ENCODE measurements at places on chromosomes 4 and X. TPM values are rescaled to one million over a fixed set of nuclear protein-coding genes. Genes with fewer than 3 reads are reported as not detected.

The TCEAL3 gene
- total RNA-seq: 3.8 TPM

DNA sequence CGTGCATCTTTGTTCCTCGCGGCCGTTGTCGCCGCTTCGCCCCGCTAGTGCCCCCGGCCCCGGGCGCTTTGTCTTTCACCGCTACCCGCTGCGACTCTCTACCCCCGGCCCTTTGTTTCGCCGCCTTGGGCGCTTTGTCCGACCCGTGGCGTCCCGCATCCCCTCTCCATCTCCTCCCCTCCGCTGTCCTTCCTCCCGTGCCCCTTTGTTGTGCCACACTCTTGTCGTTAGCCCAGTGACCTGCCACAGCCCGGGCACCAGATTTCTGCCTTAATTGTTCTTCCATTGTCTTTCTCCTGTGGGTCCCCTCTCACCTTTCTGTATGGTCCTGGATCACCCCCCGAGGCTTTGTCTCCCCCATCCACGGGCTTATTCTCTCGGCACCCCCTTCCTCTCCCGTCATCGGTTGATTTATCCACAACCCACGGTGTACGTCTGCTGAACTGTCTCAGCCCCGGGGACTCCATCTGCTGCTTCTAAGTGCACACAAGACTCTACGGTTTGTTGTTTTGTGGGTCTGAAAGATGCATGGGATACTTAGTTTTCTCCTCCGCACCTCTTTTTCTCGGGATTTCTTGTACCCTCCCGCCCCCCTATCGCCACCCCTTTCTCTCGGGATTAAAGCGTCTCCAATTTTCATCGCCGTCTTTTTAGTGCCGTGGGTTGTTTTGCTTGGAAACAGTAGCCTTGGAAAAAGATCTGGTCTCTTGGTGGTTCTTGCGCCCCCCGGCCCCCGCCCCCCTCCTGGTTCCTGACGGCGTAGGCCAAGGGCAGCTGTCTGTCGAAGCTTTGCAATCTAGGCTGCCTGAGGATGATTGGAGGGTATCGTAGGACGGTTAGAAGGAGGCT is 783 bp downstream of the RBPJ start:
- no peaks in the 10 kb centered on the region for H3K27me3 ChIP-seq
- no peaks in the 10 kb centered on the region for H3K4me1 ChIP-seq
- no peaks in the 10 kb centered on the region for H3K36me3 ChIP-seq
- H3K27ac ChIP-seq: peak overlapping the region; percentile 89

GRCh38 chrX:48490661-48491060 is 14.7 kb downstream of the FTSJ1 start:
- no peak overlapping the region for H3K4me3 ChIP-seq
- no peaks in the 10 kb centered on the region for H3K27me3 ChIP-seq
- no peaks in the 10 kb centered on the region for H3K36me3 ChIP-seq
- H3K27ac ChIP-seq: no peak overlapping the region
- DNase-seq: no peak
- H3K4me1 ChIP-seq: no peaks in the 10 kb centered on the region

DNA sequence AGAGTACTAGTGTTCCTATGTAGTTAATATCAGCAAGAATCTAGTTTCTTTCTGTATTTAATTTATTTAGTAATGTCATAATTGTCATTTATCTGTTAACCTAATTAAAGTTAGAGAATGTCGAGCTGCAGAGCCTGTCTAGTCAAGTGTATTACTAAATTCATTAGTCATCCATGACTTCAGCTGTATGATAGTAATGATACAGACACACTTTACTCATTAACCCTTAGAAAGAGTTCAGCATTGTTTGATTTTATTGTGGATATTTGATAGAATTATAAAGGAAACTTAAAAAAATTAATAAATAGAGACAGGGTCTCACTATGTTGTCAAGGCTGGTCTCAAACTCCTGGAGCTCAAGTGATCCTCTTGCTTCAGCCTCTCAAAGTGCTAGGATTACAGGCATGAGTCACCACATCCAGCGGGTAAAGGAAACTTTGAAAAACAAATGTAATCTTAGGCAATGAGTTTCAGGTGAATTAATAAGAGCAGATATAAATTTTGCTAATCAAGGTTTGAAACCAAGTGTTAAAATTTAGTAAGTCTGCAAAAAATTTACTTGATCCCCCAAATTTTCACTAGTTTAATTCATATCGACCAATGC is 110.6 kb downstream of the ANK2 start:
- no peak overlapping the region for H3K27ac ChIP-seq
- H3K36me3 ChIP-seq: no peaks in the 10 kb centered on the region
- no peaks in the 10 kb centered on the region for H3K27me3 ChIP-seq
- H3K4me1 ChIP-seq: no peaks in the 10 kb centered on the region
- no peak overlapping the region for H3K4me3 ChIP-seq

DNA sequence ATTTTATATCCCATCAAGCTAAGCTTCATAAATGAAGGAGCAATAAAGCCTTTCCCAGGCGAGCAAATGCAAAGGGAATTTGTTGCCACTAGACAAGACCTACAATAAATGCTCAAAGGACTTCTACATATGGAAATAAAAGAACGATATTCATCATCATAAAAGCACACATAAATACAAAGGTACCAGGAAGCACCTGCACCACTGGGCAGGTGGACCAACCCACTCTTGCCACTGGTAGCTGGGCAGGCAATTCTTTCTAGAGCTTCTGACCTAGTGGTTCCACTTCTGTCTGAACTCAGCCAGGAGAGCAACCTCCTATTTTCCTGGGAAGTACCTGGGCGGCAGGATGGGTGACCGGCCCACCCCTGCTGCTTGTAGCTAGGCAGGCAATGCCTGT is 237.2 kb upstream of the ITM2A start:
- H3K27me3 ChIP-seq: no peaks in the 10 kb centered on the region
- no peak for DNase-seq
- no peaks in the 10 kb centered on the region for H3K36me3 ChIP-seq
- H3K4me1 ChIP-seq: no peaks in the 10 kb centered on the region
- H3K4me3 ChIP-seq: no peak overlapping the region

DNA sequence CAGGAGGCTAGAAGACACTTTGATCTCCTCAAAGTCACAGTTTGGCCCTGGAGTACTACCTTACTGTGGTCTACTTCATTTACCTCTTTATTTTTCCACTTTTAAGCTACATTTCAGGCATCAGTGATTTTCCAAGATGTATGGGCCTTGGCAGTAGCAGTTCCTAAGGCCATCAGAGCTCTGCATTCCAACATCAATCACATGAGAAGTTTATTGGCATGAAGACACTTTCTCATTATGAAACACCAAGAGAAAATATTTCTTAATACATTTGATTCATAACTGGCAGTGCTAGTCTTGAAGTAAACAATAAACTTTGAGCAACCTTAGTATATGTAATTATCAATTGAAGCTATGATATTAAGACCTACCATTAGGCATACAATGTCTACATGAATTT is 178.1 kb downstream of the IL15 start:
- no peaks in the 10 kb centered on the region for H3K36me3 ChIP-seq
- DNase-seq: no peak
- H3K4me1 ChIP-seq: no peaks in the 10 kb centered on the region
- no peak overlapping the region for H3K4me3 ChIP-seq

DNA sequence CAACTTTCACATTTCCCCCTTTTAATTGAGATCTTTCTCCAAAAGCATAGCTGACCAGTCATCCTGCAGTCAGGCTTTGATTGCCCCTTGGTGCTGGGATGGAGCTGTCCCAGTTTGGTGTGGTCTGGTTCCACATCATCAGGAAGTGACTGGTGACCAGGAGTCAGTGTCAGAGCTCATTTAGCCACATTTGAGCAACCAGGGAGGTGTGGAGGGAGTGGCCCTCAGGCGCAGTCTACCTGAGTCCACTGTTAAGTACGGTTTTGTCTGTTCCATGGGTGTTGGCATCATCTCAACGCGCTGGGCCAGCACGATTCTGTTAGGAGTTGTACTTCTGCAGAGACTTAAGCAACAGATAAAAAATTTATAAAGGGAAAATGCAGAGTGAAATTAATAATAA is 52.6 kb downstream of the RGS12 start:
- no peaks in the 10 kb centered on the region for H3K36me3 ChIP-seq
- no peak for DNase-seq
- H3K27me3 ChIP-seq: no peaks in the 10 kb centered on the region
